ENCODE measurements at places on chromosomes 5 and 9.
A peak's percentile ranks its signal among the peaks of the same experiment; 100 is the strongest.

- no peak for DNase-seq
Measured at GRCh38 chr9:81141961-81142360, 547.4 kb downstream of the TLE1 start.

DNA sequence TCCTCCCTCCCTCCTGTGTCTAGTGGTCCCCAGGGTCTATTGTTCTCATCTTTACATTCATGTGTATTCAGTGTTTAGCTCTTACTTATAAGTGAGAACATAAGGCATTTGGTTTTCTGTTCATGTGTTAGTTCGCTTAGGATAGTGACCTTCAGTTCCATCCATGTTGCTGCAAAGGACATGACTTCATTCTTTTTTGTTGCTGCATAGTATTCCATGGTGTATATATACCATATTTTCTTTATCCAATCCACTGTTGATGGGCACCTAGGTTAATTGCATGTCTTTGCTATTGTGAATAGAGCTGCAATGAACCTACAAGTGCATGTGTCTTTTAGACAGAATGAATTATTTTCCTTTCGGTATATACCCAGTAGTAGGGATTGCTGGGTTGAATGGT is 46.8 kb downstream of the FYB1 start:
- no peak for DNase-seq

DNA sequence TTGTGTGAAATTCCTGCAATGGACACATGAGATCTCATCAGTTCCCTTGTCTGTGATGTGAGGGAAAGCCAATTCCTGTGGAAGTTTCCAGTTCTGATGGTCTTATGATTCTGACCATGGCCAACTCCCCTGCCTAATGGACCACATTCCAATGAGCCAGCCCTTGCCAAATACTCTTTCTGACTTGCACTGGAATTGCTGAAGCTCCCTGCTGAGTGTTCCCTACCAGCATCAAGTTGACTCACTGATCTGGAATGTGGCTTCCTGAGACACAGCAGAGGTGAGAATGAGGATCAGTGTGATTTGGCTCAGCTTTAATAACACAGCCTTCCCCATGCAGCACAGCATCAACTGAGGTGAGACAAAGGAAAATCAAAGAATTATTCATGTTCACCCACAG is 427.8 kb downstream of the KDM4C start:
- DNase-seq, result no peak

GRCh38 chr5:86329318-86329717 is 288.4 kb upstream of the COX7C start:
- no peak for DNase-seq

DNA sequence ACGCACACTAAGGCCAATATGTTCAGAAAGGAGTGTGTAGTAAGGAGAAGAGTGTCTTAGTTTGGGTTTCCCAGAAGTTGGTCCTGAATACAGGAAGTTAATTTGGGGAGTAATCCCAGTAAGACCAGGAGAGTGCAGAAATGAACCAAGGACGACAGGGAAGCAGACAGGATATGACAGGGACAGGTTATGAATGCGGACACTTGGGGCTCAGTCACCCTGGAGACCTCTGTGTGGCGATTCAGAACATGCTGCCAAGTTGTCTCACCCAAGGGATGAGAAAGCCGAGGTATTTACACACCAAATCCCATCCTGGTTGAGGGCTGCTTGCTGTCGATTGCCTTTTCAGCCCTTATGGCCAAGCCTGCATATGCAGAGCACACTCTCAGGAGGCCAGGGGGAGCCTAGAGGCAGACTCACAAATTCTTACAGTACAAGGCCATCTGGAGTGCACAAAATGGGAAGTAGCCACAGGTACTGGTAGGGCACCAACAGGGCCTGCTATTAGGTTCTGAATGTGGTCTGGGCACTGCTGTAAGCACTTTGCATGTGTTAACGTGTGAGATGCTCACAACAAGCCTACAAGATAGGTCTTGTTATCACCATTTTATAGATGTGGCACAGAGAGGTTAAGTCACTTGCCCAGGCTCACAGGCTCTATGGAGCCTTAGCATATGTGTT is 233.1 kb upstream of the ANKRD55 start:
- DNase-seq, result no peak

- no peak for DNase-seq
Measured at GRCh38 chr5:141084487-141084989, 9.9 kb upstream of the PCDHB2 start.

GRCh38 chr5:39274398-39275085 is 55.2 kb upstream of the FYB1 start:
- no peak for DNase-seq

DNA sequence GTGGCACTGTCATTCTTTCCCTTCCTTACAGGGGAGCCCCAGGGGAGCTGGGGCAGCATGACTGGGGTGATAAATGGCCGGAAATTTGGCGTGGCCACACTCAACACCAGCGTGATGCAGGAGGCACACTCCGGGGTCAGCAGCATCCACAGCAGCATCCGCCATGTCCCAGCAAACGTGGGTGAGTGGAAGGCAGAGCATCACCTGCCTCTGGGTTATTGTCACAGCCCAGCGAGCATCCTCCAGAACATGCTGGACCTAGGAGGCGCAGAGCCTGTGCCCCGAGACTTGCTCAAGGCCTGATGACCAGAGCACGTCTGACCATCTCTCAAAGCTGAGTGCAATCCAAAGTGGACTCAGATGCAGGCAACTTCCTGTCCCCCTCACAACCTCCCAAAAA is 22.2 kb upstream of the ASS1 start:
- DNase-seq, result no peak

- DNase-seq, result no peak
Measured at GRCh38 chr5:27242258-27242626, 203.9 kb upstream of the CDH9 start.

GRCh38 chr9:72459308-72459707 is 62.1 kb upstream of the TMC1 start:
- no peak for DNase-seq

DNA sequence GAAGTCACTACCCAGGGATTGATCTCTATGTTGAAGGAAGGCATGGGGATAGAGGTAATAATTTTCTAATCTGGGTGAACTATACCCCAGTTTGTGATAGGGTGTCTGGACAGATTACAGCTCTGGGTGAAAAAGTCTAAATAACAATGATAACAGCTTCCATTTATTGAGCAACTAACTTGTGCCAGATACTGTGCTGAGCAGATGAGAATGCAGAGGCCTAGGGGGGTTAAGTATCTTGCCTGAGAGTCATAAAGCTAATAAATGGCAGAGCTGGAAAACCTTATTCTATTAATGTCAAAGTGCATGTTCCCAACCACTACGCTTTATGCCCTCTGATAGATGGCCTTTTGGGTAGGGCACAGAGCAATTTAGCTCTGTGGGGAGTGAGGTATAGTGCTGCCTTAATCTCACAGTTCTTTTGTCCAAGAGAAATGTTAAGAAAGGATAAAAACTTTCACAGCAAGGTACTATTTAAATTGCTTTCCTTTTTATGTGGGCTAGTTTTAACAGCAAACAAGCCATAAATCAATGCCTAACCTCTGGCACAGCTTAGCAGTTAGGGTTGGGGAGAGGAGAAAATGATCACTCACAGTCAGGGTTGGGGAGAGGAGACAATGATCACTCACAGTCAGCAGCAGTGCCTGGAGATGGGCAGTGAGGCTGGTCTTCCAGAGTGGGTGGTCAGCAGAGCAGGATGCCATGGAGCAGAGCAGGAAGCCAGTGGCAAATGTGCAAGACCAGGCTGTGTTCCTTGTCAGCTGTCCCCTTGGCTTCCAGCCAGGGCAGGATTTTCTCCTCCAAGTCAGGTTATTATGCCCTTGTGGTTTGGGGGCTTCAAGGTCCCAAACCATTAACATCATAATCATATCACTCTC is 187.0 kb downstream of the CARTPT start:
- DNase-seq, result no peak

GRCh38 chr5:38509185-38509584 is 47.3 kb downstream of the LIFR start:
- no peak for DNase-seq

DNA sequence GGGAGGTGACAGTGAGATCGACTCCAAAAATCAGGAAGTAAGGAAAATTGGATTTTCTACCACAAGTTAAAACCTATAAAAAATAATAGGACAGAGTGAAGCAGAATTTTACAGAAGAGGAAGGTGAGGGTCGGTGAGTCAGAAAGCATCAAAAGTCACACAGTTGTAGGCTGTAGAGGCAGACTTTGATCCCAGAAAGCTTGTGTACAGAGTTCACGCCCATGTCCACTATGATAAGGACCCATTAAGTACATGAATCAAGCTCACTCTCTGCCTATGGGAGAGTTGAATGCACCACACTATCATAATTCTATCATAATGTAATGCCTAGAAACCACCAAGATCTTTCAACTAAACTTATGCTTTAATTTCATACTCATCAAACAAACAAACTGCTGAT is 291.2 kb downstream of the PRELID2 start:
- no peak for DNase-seq

DNA sequence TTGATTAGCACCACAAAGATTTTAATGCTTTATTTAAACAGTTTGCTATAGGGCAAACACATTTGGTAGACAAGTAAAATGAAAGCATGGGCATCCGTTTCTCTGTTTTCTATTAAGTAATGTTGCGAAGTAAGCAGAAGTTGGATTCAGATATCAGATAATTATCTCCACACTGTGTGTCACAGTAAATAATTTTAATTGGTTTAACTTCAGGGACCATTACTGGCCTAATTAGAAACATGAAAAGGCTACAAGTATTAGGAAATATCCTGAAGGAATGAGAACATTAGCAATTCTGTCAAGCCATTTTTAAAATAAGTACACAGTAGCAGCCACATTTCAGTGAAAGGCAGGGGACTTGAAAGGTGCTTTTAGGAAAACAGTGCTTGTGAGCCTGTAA is 975.4 kb downstream of the NR2F1-AS1 start:
- no peak for DNase-seq

DNA sequence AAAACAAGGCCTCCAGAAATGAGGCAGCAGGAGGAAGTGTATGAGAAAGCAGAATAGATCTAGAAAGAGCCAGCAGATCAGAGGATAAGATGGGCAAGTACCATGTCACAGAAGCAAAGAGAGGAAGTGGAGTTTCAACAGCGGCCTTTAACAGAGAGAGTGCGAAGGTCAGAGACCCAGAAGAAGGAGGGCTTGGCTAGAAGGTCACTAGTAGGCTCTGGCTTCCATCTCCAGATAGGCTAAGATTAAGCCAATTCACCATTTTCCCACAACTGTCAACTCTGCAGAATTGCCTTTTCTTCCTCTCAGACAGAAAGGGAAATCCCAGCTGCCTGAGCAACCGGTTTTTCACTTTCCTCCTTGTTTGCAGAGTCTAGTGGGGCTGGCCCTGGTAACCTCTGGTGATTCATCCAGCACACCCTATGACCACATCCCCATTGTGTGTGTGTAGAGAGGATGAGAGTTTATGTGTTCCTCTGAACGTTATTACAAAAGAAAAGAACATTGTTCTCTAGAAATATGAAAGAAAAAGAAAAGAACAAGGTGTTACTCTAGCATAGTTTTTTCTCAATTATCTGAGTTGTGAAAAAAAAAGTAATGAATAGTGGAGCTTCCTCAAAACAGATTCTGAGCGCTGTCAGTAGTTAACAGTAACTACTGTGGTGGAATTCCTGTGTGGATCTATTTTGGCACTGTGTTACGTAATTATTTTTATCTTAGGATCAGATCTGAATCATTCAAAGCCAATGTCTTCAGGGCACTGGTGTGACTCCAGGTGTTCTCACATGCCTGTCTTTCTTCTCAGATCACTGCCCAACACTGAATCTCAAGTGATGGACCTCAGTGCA is 220.4 kb downstream of the ARRDC3 start:
- peak; percentile 42 for DNase-seq

GRCh38 chr9:9061627-9062026 is 1262.0 kb upstream of the DMAC1 start:
- no peak for DNase-seq

GRCh38 chr5:36536616-36537005 is 69.8 kb upstream of the SLC1A3 start:
- DNase-seq, result no peak

- DNase-seq, result no peak
Measured at GRCh38 chr5:175652741-175653663, 4.9 kb upstream of the HRH2 start.
